DMS79 treated with DMSO at 0.1 percent for 48 hours (cell line): ENCODE measurements at places on chromosomes 2 and 18.

- DNase-seq: no peak
Measured at GRCh38 chr2:58921676-58922075, 680.6 kb upstream of the FANCL start.

DNA sequence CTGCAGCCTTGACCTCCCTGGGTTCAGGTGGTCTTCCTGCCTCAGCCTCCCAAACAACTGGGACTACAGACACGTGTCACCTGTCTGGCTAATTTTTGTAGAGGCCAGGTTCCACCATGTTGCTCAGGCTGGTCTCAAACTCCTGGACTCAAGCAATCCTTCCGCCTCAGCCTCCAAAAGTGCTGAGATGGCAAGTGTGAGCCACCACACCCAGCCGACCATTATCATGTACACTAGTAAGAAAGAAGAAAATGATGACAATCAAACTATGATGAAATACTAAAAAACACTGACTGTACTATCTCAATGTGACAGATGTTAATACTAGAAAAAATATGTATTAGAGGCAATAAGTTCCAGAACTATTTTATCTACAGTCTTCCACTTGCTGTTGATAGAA, 420.9 kb downstream of the TRIB2 start:
- no peak for DNase-seq

GRCh38 chr2:8754106-8754776, 72.4 kb downstream of the ID2 start:
- no peak for DNase-seq

- no peak for DNase-seq
Measured at GRCh38 chr2:224025874-224026273, 13.2 kb downstream of the SERPINE2 start.

GRCh38 chr2:231188506-231189170, 9.8 kb upstream of the ARMC9 start:
- no peak for DNase-seq
